COR-L47 (cell line): ENCODE measurements at places on chromosomes 16 and 17.

- DNase-seq = no peak
Observed at GRCh38 chr16:78199325-78200022, 100.0 kb downstream of the WWOX start.

- no peak for DNase-seq
Observed at GRCh38 chr17:78263063-78263735, 31.8 kb downstream of the TMEM235 start.

DNA sequence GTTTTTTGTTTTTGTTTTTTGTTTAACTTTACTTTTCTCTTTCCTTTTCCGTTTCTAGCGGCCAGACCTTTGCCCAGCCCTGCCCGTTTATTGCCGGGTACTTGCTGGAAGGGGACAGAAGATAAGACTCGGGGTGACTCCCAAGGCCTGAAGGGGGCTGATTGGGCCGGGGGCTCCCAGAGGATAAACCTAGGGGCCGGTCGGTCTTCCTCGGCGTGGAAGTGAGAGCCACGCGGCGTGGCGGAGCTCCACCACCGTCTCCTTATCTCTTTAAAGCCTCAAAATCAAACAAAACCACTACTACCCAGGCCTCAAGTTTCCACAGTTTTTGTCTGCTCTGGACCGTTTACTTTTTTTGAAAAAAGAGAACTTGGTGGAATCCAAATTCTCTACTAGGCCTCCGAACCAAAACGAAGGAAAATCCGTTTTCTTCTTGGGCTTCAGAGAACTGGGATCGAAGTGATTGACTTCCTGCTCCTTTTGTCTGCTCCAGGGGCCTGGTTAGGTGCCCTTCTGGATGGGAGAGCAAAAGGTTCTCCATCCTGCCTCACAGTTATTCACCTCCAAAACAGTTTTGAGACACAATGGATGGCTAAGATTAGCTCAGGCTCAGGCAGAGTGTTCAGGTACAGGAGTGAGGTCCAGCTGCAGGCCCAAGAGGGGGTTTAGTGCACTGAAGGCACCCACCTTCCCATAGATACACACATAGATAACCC lies 8.5 kb upstream of the HOXB9 start:
- no peak for DNase-seq

DNA sequence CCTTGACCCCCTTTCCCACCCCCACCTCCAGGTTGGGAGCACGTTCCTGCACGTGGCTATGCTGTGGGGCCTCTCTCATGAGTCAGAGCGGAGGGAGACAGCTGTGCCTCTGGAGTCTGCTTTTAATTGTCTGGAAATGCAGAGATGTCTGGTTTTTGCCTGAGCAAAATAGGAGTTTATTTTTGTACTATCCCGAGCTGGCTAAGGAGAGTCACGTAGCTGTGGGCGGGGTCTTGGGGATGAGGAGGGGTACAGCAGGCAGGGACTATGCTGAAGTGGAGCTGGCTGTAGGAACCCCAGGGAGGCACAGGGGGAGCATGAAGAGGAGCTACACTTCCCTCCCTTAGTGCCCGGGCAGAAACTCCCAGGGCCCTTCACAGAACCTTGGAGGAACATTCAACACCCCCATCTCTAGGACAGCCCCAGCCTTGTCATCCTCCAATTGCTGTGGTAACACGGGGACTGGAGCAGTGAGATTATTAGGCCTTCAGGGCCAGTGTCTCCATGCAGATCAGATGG lies 44.7 kb upstream of the LGALS9 start:
- DNase-seq = no peak

- no peak for DNase-seq
Observed at GRCh38 chr17:32020943-32021614, 13.9 kb downstream of the LRRC37B start.

- DNase-seq = no peak
Observed at GRCh38 chr16:38941-39892, 14.2 kb downstream of the POLR3K start.

DNA sequence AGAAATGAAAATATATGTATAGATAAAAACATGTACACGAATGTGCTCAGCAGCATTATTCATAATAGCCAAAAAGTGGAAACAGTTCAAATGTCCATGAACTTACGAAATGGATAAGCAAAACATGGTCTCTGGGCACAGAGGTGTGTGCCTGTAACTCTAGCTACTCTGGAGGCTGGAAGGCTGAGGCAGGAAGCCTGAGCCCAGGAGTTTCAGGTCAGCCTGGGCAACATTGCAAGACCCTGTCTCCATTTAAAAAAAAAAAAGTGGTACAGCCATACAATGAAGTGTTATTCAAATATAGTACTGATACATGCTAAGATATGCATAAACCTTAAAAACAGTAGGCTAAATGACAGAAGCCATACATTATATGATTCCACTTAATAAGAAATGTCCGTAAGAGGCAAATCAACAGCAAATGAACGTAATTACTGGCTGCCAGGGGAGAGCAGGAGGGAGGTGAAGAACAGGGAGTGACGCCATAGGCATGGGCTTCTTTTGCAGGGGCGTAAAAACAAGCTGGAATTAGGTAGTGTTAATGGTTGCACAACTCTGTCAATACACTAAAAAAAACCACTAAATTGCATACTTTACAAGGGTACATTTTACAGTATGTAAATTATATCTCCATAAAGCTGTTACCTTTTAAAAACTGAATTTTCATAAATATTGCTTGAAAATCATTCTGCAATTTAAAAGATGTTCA lies 87.2 kb upstream of the PLEKHM1 start:
- DNase-seq = no peak

DNA sequence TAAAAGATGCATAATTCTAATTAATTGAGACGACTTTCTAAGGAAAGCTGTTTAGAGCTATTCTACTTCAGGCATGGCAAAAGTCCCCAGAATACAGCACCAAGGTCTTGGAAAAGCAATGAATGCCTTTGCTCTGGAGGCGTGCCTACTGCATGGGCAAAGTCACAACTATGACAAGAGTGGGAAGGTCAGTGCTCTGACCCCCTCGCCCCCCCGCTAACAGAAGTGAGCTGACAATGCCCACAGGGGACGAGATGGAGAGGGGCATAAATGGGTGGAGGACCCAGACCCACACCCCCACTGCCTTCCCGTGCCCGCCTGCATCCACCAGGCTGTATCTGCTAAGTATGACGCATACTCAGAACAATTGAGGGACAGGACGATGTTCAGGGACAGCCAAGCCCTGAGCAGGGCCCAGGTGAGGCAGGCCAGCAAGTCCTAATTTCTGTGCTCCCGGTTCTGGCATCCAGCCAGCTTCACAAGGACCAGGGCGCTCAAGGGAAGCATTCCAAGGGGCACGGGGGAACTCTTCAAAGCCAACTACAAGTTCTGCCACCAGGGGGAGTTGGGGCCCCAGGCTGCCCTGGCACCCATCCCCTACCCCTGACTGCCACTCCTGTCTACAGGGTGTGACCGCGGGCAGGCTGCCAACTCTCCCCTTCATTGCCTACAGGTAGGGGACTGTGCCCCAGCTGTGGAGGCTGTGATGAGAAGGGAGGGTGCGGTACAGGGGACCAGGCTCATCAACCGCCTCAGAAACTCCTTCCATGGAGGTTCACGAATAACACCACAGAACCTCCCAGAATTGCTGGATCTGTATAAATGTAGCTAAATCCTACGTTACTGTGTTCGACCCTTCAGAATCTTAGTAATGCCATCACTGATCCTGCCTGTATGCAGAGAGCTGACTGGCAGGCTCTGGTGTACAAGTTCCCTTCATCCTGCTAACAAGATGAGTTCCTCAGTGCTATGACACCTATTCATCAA lies 20.8 kb downstream of the NPRL3 start:
- DNase-seq = peak; percentile 94

DNA sequence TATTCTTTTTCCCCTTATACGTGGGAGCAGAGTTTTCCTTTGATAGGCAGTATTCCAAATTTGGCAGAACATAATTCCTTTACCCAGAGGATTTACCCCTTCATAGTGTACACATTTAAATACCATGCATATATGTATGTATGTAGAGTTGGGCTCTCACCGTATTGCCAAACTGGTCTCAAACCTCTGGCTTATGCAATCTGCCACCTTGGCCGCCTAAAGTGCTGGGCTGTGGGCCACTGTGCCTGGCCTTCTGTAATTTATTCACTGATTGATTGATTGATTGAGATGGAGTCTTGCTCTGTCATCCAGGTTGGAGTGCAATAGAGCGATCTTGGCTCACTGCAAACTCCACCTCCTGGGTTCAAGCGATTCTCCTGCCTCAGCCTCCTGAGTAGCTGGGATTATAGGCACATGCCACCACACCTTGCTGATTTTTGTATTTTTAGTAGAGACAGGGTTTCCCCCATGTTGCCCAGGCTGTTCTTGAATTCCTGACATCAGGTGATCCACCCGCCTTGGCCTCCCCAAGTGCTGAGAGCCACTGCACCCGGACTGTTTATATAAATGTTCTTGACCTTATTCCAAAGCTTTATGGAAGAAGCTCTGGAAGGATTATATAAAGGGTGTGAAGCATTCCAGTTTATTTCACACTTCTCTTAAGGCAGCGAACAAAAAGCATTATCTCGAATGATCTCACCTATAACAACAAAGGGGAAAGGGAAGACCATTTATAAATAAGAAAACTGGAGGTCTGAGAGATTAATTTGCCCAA lies 14.9 kb downstream of the GLG1 start:
- no peak for DNase-seq

- DNase-seq = no peak
Observed at GRCh38 chr17:54906683-54907082, 6.0 kb downstream of the TOM1L1 start.

- DNase-seq = no peak
Observed at GRCh38 chr16:67154578-67155294, 3.9 kb upstream of the B3GNT9 start.

DNA sequence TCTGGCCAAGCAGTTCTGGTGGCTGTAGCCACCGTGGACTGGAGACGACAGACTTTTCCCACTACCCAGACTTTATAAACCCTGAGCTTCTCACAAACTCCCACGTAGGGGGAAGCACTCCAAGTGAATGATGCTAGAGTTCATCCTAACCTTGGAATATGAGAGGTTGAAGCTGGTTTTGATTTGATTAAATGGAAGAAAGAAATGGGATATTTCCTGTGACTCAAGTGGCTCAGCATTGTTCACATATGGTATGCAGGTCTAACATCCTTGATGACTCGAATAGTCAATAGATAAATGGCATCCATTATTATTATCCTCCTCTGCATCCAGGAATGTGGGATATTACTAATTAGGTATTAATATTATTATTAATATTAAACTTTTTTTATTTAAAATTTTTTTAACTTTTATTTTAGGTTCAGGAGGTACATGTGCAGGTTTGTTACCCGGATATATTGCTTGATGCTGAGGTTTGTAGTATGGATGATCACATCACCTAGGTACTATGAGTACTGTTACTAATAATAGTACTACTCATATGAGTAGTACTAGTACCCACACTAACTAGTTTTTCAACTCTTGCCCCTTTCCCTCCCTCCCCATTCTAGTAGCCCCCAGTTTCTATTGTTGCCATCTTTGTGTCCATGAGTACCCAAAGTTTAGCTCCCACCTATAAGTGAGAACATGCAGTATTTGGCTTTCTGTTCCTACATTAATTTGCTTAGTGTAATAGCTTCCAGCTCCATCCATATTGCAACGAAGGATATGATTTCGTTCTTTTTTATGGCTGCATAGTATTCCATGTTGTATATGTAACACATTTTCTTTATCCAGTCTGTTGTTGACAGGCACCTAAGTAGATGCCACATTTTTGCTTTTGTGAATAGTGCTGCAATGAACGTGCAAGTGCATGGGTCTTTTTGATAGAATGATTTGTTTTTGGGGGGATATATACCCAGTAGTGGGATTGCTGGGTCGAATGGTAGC lies 22.9 kb downstream of the PIK3R6 start:
- no peak for DNase-seq

GRCh38 chr16:7615565-7615964 lies 282.9 kb downstream of the RBFOX1 start:
- DNase-seq = peak; percentile 6

- peak; percentile 57 for DNase-seq
Observed at GRCh38 chr17:76506408-76507345, 5.5 kb upstream of the RHBDF2 start.

- no peak for DNase-seq
Observed at GRCh38 chr16:87238361-87238715, 78.9 kb downstream of the C16orf95 start.

DNA sequence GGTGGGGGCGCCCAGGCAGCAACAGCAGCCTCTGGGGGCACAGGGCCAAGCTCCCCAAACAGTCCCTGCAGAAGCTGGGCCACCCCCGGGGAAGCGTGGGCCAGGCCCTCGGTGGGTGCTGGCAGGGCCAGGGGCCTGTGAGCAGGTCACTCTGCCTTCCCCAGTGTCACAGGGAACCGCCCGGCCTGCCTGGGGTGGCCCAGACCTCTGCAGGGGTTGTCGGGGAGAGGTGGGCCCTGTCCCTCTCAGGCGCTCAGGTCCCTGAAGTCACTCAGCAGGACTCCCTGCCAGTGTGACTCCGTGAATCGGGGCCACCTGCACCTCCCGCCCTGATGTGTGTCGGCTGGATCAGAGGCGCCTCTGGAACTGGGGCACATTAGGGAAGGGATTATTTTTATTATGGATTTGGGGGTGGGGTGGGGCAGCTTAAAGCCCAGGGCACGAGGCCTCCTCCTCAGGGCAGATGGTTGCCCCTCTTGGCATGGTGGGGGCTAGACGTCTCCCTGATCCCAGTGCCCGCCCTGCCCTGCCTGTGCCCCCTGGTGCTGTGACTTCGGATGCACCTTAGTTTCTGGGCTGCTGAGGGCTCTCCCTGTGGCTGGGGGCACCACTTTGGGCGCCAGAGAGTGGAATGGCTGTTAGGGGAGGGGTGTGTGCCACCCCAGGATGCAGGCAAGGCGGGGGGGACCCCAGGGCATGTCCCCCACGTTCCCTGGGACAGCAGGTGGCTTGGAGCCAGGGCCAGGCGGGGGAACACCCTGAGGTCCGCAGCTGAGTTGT lies 1.2 kb upstream of the GNG13 start:
- no peak for DNase-seq

DNA sequence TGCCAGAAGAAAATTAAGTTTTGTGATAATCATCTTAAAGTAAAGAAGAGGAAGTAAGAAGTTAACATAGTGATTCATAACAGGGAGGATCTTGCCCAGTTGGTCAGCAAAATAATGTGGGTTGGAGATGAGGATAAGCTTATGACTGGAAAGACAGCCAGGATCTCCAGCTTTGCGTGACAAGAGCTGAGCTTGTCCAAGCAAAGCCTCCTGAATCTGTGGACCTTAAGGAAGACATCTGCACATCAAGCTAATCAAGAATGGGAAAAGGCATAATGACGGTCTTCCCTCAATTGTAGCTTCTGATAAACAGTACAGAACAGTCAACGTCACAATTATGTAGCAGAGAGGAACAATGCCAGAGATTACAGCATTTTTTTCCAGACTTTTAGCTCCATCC lies 744.7 kb upstream of the GOT2 start:
- DNase-seq = no peak

- DNase-seq = no peak
Observed at GRCh38 chr17:6554871-6555330, 1.5 kb downstream of the PITPNM3 start.

GRCh38 chr16:67533024-67533560 lies 4.5 kb downstream of the RIPOR1 start:
- no peak for DNase-seq

GRCh38 chr16:3058139-3059030 lies 7.1 kb upstream of the IL32 start:
- peak; percentile 28 for DNase-seq
